ENCODE measurements at places on chromosomes 13 and 19.

DNA sequence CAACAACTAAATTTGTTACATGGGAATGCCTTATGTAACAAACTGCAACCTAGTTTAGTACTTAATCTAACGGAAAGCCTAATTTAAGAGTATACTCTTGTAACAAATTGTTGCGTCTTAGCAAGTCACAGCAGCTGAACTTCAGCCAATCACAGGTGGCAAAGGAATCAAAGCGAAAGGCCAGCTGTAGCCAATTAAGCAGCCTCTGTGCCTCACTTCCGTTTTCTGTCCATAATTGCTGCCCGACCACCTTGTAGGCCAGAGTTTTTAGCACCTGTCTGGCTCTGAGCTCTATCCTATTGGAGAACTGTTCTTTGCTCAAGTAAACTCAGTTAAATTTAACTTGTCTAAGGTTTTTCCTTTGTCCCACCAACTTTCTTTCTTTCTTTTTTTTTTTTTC lies 18.1 kb upstream of the HSPH1 start:
- no peak for DNase-seq

DNA sequence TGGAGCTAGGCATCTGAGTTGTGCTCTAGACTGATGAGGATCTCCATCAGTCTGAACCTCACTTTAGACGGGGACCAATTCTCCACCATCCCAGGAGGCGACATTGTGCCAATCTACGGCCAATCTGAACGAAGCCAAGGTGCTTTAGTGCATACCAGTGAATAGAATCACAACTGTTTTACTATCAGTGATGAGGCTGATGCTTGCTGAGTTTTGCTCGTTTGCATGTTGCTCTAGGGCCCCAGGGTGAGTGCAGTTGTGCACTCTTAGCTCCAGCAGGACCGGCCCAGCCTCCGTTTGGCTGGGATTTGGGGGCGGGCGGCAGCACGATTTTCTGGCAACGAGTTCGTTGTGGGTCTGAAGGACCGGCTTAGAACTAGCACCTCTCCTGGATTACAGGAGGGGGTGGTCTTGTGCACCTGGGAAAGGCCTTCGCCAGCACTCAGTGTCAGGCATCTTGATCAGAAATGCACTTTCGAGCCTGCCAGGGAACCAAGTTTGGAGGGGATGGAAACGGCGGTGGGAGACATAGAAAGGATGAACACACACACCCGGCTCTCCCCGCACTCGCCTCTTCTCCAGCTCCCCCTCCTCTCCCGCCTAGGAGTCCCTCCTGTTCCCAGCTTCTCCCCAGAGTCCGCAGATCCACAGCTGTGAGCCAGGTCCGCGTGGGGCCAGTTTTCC lies 4.4 kb downstream of the GSX1 start:
- DNase-seq, result no peak

GRCh38 chr13:112246731-112247470 lies 129.3 kb upstream of the SPACA7 start:
- DNase-seq, result no peak

DNA sequence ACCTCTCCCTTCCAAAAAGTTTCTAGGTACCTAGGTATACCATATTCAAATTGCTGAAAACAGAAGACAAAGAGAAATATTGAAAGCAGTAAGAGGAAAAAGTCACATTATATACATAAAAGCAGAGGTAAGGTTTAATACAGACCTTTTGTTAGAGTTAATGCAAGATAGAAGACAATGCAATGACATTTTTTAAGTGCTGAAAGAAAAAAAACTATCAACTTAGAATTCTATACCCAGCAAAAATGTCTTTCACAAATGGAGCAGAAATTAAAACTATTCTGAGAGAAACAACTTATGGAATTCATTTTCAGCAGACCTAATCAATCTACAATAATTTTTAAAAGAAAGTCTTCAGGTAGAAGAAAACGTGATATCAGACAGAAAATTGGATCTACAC lies 77.2 kb downstream of the CRYL1 start:
- DNase-seq, result no peak

DNA sequence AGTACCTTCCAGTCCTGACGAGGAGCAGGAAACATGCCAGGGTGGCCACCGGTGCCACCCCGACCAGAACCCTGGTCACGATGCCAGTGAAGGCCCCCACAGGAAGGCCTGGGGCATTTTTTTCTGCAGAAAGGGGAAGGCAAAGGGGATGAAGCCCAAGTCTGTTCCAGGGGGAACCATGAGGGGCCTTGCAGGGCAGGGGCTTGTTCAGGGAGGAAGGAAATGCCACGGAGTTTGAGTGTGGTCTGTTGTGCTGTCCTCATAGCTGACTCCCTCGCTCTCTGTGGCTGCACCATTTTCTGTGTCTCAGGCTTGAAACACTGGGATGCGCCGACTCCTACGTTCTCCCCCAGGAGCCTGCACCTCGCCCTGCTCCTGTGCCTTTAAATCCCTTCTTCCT lies 27.5 kb upstream of the CEACAM1 start:
- DNase-seq, result no peak

DNA sequence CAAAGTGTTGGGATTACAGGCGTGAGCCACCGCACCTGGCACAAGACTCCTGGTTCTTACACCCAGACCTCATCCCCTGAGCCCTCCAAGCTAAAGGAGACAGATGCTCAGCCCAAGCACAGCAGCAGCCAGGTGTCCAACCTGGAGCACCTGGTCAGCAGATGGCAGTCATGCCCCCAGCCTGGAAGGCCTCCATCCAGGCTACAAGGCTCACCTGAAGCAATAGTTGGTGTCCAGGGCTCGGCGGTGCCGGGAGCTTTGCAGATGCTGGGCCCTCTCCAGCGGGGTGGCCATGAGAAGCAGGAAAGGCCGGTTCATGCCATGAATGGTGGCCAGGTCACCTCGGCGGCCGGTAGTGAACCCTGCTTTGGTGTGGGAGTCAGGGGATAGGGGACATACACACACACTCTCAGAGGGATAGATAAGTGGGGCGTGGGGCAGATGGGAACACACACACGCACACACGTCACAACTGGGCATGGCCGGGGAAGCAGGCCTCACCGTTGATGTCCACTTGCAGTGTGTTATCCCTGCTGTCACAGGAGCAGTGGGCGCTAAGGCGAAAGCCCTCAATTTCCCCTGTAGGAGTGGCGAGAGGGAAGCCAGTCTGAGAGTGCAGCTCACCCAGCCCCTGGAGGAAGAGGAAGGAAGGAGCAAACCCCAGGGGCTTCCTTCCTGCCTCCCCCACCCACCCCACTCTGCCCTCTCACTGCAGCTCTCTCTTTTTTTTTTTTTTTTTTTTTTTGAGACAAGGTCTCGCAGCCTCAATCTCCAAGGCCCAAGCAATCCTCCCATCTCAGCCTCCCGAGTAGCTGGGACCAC lies 11.8 kb downstream of the TGFB1 start:
- DNase-seq, result no peak

GRCh38 chr19:33535226-33535625 lies 13.6 kb upstream of the PEPD start:
- no peak for DNase-seq

GRCh38 chr13:26323764-26324163 lies 69.8 kb downstream of the CDK8 start:
- DNase-seq, result no peak

GRCh38 chr13:29934531-29935308 lies 84.3 kb upstream of the UBL3 start:
- DNase-seq, result no peak

DNA sequence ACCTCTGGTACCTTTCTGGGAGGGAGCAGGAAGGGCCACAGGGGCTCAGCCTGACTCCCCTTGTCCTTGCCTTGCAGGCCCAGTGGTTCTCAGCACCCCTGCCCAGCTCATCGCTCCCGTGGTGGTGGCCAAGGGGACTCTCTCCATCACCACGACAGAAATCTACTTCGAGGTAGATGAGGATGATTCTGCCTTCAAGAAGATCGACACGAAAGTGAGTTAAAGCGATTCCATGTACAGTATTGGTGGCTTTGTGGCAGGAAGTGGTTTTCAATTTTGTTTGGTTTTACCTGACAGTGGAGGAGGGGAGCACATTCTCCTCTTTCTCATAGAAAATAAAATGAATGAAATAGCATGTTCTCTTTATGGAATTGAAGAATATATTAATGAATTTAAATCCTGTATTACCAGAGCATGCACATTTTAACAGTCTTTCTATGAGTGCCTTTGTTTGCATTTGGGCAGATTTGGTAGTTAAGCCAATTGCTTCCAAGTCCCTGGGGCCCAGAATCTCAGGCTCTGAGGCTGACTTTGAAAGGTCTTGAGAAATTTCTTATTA lies 4.1 kb downstream of the MAB21L1 start:
- DNase-seq, result no peak

DNA sequence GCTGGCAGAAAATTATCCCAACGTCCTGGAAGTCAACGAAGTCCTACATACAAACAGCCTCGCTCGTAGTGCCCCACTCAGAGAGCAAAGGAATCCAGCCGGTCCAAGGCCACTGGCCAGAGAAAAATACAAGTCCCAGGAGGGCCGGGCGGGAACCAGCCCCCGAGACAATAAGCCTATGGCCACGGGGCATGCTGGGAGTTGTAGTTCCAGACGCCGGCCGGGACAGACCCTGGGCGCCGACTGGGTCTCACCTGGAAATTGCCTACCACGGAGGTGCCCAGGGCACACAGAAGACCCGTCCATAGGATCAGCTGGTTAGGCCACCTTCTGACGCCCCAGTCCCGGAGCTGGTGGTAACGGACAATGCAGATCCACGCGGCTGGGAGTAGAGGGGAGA lies 5.4 kb downstream of the TMEM150B start:
- no peak for DNase-seq

DNA sequence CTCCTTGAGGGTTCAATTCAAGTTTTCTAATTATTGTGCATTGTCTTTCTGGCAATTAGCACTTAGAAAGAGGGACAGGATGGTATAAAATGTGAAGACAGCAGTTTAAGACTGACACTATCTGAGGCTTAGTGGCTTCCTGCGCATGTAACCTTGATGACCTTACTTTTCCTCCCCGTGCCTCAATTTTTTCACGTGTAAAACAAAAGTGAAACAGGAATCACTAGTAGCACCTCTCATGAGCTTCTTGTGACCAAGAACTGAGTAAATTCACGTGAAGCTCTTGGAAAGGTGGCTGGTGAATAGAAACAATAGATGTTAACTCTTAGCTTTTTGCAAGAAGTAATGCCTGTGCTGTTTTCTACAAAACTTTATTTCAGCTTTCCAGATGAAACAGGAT lies 233.9 kb downstream of the LMO7 start:
- no peak for DNase-seq

GRCh38 chr13:44334751-44335150 lies 38.9 kb upstream of the SERP2 start:
- no peak for DNase-seq

- no peak for DNase-seq
Measured at GRCh38 chr19:56748378-56748777, 76.8 kb upstream of the ZNF835 start.

DNA sequence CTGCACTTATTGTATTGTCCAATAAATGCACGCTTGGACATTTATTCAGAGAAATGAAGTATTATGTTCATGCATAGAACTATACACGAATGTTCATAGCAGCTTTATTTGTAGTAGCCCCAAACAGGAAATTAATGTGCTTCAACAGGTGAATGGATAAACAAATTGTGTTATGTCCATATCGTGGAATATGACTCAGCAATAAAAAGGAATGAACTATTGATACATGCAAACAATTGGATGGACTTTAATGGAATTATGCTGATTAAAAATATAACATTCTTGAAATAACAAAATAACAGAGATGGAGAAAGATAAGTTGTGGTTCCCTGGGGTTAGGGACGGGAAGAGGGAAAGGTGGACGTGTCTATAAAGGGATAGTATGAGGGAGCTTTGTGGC lies 65.9 kb downstream of the GPC5 start:
- DNase-seq, result no peak

DNA sequence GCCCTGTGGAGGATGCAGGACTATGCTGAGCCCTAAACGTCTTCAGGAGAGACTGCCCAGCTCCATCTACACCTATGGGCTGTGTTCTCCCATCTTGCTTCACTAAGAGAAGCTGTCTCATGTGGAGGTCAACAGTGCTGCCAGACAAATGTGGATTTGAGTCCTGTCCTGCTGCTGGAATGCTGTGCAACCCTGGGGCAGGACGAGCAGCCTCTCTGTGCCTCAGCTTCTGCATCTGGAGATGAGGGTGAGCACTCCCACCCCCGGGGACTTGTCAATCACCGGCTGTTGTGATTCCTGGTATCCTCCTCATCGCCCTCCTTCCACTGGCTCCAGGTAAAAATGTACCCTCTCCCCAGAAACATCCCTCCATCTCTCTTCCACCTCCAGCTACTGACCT lies 16.3 kb downstream of the EPS15L1 start:
- DNase-seq, result no peak

DNA sequence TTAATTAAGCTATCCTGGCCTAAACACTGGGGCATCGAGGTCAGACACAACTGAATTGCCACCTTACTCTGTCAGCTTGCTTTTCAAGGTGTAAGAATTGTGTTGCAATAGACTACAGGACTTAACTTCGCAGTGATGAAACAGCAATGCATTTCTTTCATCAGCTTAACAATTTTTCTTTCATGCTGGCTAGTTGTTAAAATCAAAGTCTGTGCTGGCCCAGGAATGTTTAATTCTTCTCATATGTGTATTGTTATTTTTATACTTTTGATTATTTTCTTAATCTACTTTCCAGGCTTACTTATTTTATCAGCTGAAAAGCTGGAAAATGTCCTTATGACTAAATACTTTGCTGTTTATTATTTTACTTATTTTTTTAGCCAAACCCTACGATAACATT lies 79.7 kb downstream of the EFNB2 start:
- no peak for DNase-seq
